ENCODE measurements at places on chromosomes 12 and 14. TPM values are rescaled to one million over a fixed set of nuclear protein-coding genes. Genes with fewer than 3 reads are reported as not detected.
A peak's percentile ranks its signal among the peaks of the same experiment; 100 is the strongest.

GRCh38 chr12:116710370-116711150, 27.3 kb downstream of the SPRING1 start:
- no peak overlapping the region for H3K4me3 ChIP-seq
- H3K27me3 ChIP-seq = no peaks in the 10 kb centered on the region
- peaks cover 11% of the 10 kb centered on the region for H3K4me1 ChIP-seq
- no peak for DNase-seq
- H3K36me3 ChIP-seq = peaks cover 33% of the 10 kb centered on the region

GRCh38 chr14:50354527-50354926, 42.2 kb downstream of the CDKL1 start:
- DNase-seq = no peak
- H3K27ac ChIP-seq = no peak overlapping the region
- no peaks in the 10 kb centered on the region for H3K27me3 ChIP-seq
- peaks cover 8% of the 10 kb centered on the region for H3K4me1 ChIP-seq
- no peak overlapping the region for H3K4me3 ChIP-seq

The STAB2 gene
- total RNA-seq = not detected

The AMIGO2 gene
- total RNA-seq = 27.0 TPM

The GPR84 gene
- total RNA-seq = not detected

- H3K27me3 ChIP-seq = peaks cover 15% of the 10 kb centered on the region
- H3K4me1 ChIP-seq = no peaks in the 10 kb centered on the region
- no peak overlapping the region for H3K27ac ChIP-seq
Measured at GRCh38 chr12:125487336-125487735, 422.1 kb downstream of the AACS start.

- no peak overlapping the region for H3K4me3 ChIP-seq
- H3K36me3 ChIP-seq = no peaks in the 10 kb centered on the region
- DNase-seq = no peak
- no peak overlapping the region for H3K27ac ChIP-seq
- no peaks in the 10 kb centered on the region for H3K27me3 ChIP-seq
Measured at GRCh38 chr12:19115285-19115684, 14.2 kb upstream of the PLEKHA5 start.

The TAS2R46 gene
- total RNA-seq = 1.1 TPM

DNA sequence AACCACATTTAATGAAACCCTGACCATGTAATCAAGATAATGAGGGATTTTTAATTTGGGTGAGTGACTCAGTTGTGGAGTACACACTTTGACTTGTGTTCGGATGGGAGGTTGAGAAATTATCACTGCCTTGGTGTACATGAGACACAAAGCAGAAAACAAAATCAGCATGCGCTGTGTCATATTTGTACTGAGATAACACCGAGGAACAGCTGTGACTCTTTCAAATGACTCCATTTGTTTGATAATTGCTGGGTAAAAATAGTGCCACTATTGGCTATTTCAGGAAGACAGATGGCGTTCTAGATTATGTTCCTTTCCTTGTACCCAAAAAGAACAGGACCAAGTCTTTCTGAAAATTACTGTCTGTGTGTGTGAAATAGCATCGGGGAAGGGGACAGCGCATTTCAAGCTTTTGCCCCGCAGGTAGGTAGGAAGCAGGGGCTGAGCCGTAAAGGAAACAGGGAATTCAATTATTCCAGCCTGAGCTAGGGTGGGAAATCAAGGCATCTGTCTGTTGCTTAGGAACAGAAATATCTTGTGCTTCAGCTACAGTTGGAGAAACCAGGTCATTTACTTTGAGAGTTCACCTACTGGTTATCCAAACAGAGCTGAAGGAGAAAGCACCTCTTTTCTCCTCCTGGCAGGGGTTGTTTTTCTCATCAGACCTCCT, 114.3 kb downstream of the SNAPC1 start:
- no peak overlapping the region for H3K4me3 ChIP-seq
- no peak for DNase-seq
- H3K36me3 ChIP-seq = no peaks in the 10 kb centered on the region
- H3K27ac ChIP-seq = no peak overlapping the region
- H3K4me1 ChIP-seq = no peaks in the 10 kb centered on the region
- H3K27me3 ChIP-seq = peaks cover 27% of the 10 kb centered on the region

DNA sequence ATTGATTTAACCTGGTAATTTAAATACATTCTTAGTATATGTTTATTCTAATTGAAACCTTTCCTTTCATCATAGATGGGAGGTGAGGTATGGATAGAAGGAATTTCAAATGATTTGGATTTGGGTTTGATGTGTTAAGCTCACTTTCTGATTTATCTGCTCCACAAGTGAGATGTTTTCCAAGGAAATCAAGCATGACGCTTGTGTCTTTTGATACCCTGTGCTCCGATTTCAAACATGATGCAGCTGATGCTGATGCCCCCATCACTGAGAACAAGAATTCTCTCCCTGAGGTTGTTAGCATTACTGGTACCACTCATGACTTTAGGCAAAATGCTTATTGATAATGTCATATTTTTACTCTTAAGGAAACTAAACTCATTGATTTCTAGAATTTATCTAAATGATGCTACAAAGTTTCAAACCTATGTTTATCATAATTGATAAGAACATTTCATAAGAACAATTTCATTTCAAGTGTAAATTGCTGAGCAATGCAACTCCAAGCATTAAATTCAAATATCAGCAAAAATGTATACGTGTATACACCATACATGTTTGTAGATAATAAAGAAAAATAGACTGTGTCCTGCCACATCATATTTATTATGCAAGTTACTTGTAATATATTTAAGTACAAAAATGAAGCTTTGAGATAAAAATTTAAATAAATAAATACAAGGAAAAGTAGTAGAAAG, 75.5 kb upstream of the LRIG3 start:
- H3K27me3 ChIP-seq = no peaks in the 10 kb centered on the region
- H3K27ac ChIP-seq = no peak overlapping the region
- DNase-seq = no peak

- peaks cover 23% of the 10 kb centered on the region for H3K36me3 ChIP-seq
- DNase-seq = no peak
- peaks cover 54% of the 10 kb centered on the region for H3K4me1 ChIP-seq
- H3K27me3 ChIP-seq = no peaks in the 10 kb centered on the region
- no peak overlapping the region for H3K4me3 ChIP-seq
Measured at GRCh38 chr12:124727922-124728321, 135.7 kb downstream of the SCARB1 start.

The CATSPERB gene
- 10.2 TPM for total RNA-seq

The PHLDA1 gene
- total RNA-seq = 143 TPM

DNA sequence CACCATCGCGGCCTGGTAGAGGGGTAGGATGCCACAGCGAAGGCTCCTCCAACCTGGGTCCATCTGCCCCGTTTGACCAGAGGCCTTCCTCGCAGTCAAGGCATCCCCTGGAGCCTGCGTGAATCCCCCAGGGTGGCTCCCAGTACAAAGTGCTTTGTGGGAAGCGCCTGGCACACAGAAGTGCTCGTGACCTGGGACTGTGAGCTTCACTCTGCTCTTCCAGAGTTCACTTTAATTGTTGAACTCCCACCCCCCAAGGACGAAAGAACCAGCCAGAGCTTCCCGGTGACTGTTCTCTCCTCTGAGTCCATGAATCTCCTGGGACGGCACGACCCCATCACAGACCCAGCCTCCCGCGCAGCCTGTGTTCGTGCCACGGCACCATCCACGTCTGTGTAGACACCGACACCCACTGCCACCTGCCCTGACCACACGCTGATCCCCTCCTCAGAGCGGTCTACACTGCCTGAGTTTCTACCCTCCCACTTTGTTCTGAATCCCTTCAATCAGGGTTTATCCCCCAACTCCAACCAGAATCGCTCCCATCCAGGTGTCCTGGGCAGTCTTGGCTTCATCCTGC, 15.9 kb downstream of the P2RX2 start:
- H3K36me3 ChIP-seq = peaks cover 59% of the 10 kb centered on the region
- H3K4me3 ChIP-seq = no peak overlapping the region
- no peak for DNase-seq
- H3K27ac ChIP-seq = no peak overlapping the region
- H3K27me3 ChIP-seq = no peaks in the 10 kb centered on the region

- no peaks in the 10 kb centered on the region for H3K27me3 ChIP-seq
- DNase-seq = no peak
- no peak overlapping the region for H3K27ac ChIP-seq
- H3K4me1 ChIP-seq = peaks cover 10% of the 10 kb centered on the region
Measured at GRCh38 chr12:22431693-22432251, 97.3 kb upstream of the ST8SIA1 start.

The BIN2 gene
- total RNA-seq = not detected

DNA sequence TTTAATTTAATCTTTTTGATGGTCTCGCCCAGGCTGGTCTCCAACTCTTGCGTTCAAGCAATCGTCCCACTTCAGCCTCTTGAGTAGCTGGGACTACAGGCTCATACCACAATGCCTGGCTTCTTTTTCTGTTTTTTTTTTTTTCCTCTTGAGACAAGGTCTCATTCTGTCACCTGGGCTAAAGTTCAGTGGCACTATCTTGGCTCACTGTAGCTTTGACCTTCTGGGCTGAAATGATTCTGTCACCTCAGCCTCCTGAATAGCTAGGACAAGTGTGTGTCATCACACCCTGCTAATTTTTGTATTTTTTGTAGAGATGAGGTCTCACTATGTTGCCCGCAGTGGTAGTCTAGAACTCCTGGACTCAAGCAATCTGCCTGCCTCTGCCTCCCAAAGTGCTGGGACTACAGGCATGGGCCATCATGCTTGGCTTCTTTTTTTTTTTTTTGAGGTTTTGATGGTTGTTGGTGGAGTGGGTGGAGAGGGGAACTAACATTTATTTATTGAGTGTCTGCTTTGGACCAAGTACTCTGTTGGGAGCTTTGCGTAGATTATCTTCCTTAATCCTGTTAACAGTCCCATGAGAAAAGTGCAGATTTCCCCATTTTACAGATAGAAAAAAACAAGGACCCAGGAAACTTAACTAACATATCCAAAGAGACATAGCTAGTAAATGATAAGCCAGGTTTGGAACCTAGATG, 102.0 kb downstream of the DIP2B start:
- H3K36me3 ChIP-seq = peaks cover 7% of the 10 kb centered on the region
- H3K27me3 ChIP-seq = no peaks in the 10 kb centered on the region
- no peak overlapping the region for H3K4me3 ChIP-seq
- no peak for DNase-seq

The SLC25A21 gene
- total RNA-seq = 1.4 TPM

GRCh38 chr12:48532601-48533000, 7.2 kb downstream of the OR8S1 start:
- H3K27me3 ChIP-seq = peaks cover 14% of the 10 kb centered on the region
- H3K4me3 ChIP-seq = no peak overlapping the region
- H3K27ac ChIP-seq = no peak overlapping the region
- DNase-seq = no peak
- no peaks in the 10 kb centered on the region for H3K36me3 ChIP-seq

DNA sequence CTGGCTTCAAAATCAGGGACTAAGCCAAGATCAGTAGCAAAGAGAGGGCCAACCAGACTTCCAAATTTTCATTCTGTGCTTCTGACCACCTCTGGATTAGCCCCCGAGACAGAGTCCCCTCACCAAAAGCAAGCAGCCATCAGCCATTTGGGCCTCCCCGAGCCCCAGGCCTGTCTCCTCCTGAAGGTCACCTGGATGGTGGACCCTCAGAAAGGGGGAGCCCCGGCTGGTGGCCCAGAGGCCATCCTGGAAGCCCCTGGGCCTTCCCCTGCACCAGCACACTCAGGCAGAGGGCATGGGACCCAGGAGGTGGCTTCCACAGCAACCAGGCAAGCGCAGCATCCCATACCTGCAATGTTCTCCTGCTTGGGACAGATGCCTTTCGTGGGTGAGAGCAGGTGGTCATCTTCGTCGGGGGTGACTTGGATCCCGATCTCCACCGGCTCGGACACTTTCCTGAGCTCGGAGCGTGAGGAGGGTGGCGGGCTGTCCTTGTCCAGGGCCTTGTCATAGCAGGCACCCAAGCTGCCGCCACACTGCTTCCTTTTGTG, 14.8 kb downstream of the BCL11B start:
- no peak for DNase-seq
- no peaks in the 10 kb centered on the region for H3K4me1 ChIP-seq
- peaks cover 45% of the 10 kb centered on the region for H3K27me3 ChIP-seq

DNA sequence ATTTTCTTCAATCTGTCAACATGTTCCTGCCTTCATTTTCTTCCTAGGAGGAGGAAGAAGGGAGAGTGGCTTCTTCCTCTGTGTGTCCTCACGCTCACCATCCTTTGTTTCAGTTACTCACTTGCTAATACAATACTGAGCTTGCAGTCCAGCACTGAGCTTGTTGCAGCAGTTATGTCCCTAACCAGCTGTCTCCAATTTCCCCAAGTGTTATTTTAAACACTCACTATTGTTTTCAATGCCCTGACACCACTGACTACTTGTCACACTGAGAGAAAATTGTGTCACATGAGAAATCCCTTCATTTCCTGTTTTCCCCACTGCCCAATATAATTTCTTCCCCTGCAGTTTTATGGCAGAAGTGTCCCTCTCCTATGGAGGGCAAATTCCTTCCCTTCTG, 53.4 kb downstream of the HSD17B6 start:
- DNase-seq = no peak
- no peaks in the 10 kb centered on the region for H3K4me1 ChIP-seq
- peaks cover 48% of the 10 kb centered on the region for H3K27me3 ChIP-seq

The ENDOU gene
- total RNA-seq = 0.42 TPM

The GZMH gene
- not detected for total RNA-seq

The C12orf54 gene
- not detected for total RNA-seq

- peaks cover 56% of the 10 kb centered on the region for H3K4me1 ChIP-seq
- H3K36me3 ChIP-seq = peaks cover 37% of the 10 kb centered on the region
- H3K27me3 ChIP-seq = no peaks in the 10 kb centered on the region
- peak overlapping the region; percentile 25 for H3K4me3 ChIP-seq
- H3K27ac ChIP-seq = peak overlapping the region; percentile 97
Measured at GRCh38 chr12:76018111-76018510, 13.5 kb downstream of the PHLDA1 start.

The ALG10B gene
- 11.2 TPM for total RNA-seq

The PTPRO gene
- 0.24 TPM for total RNA-seq

The NINJ2 gene
- not detected for total RNA-seq

DNA sequence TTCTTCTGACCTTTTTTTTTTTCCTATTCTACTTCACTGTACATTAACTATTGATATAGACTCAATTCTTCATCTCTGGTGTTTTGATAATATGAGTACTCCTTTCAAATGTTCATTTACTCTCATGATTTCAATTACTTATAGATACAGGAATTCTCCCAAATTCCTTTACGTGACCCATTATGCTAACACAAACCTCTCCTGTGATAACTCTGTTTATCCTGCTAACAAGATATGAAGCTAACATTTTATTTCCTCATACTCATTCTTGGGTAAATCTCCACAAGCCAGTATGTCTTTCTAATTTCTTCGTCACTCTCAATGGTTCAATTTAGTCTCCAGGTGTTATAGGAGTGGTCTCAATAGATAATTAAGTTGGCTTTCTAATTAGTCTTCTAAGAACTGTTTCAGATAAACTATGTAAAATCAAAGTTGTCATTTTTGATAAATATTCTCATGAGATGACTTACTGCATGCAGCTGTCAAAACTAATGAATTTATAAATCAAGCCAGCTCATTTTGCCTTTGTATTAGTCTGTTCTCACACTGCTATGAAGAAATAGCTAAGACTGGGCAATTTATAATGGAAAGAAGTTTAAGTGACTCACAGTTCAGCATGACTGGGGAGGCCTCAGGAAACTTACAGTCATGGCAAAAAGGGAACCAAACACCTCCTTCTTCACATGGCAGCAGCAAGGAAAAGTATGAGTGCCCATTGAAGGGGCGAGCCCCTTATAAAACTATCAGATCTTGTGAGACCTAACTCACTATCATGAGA, 130.6 kb upstream of the MYF6 start:
- peaks cover 8% of the 10 kb centered on the region for H3K4me1 ChIP-seq
- no peak for DNase-seq
- no peaks in the 10 kb centered on the region for H3K36me3 ChIP-seq

The CLEC14A gene
- not detected for total RNA-seq
